ENCODE measurements at places on chromosomes 6 and 20.

DNA sequence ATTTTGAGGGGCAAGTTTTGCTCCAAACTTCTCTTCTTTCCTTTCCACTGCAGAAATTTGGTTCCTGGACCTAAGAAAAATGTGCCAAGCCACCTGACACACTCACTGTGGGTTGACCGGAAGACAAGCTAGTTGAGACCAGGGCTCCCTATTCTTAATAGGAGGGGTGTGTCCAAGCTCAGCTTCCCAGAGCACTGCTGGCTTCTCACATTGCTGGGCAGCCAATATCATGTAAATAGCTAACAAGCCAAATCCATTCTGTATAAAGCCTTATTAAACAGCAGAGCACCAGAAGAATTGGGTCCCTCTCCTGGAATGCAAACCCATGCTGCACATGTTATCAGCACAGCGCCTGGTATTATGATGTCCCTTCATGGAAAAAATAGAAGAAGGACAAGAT, 17.0 kb upstream of the SAMD3 start:
- no peak for DNase-seq

DNA sequence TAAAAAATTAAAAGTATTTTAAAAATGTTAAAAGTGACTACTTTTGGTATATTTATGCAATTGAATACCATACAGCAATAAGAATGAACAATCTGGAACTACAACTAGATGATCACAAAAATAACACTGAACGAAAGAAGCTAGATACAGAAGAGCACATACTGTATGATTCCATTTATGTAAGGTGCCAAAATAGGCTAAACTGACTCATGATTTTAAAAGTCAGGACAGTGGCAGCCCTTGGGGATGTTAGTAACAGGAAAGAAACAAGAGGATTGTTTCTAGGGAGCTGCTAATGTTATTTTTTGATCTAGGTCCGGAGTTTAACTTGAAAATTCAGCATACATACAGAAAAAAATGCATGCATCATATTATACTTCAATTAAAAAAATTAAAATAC, 42.3 kb downstream of the KIF13A start:
- DNase-seq, result no peak

- no peak for DNase-seq
Observed at GRCh38 chr6:700490-700889, 7.6 kb upstream of the EXOC2 start.

- DNase-seq, result no peak
Observed at GRCh38 chr20:16975682-16976081, 227.5 kb downstream of the OTOR start.

DNA sequence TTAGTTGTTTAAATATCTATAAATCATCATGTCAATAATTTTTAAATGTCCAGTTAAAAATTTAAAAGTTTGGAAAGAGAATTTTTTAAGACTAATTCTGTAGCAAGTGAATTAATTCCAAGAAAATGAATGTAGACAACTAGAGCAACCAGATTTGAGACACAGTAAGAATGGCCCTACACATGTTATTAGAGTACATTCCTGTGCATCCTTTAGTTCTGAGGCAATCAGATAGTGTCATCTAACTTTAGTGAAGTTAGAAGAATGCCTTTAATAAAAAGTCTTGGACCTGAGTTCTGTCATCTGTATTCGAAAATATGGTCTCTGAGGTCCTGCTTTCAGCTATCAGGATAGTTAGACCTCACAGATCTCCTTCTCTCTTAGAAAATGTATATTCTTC, 63.7 kb downstream of the HIVEP2 start:
- no peak for DNase-seq

DNA sequence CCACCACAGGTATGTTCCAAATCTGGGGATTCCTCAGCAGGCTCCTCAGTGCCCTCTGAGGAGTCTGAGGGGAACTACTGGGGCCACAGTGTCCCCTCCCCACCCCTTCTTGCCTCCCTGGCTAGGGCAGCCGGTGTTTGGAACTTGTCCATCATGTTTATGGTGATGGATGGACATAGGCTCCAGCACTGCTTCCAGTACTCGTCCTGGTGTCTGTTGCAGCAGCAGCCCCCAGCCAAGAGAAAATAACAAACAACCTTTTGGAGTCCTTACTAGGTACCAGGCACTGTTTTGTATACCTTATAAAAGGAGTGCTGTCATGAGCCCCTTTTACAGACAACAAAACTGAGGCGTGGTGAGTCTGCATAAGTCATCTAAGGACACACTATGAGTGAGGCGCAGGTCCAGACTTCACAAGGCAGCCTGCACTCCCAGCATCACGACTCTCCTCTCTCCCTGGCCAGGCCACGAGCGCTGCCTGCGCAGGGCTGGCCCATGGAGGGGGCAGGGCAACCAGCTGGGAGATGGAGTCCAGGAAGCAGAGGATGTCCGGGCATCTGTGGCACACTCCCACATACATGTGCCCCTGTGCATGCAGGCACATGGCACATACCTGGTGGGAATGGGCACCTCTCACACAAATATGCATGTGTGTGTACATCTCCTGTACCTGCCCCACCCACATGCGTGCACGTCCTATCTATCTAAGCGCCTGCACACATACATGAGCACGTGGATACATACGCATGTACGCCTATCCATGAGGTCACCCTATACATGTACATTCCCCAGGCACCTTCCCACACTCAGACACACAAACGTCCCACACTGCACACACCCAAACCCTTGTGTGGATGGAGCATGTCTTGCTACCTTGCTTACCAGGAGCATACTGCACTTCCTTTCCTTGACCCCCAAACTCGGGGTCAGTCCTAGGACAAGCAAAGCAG, 152.7 kb downstream of the VEGFA start:
- DNase-seq, result no peak

GRCh38 chr6:163992056-163992455, 577.5 kb downstream of the QKI start:
- DNase-seq, result no peak

- no peak for DNase-seq
Observed at GRCh38 chr6:143811501-143812157, 31.5 kb upstream of the LTV1 start.

DNA sequence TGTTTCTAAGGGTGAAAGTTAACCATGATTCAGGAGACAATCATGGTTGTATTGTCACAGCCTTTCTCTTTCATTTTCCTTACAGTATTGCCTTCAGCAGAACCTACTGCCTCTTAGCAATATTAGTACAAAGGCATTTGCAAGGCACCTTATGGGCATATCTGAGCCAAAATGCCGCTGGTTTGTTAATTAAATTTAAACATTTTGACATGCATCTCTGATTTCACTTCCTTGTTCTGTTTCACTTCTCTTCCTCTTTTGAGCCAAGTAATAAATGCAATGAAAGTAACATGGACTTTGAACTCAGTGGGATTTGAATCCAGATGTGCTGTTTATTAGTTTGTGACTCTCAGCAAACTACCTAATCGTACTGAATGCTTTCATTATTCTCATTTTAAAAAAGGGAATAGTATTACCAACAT, 467.4 kb upstream of the CITED2 start:
- DNase-seq, result no peak

- DNase-seq, result no peak
Observed at GRCh38 chr6:34447386-34447785, 18.5 kb upstream of the PACSIN1 start.

- no peak for DNase-seq
Observed at GRCh38 chr6:1416191-1416760, 26.9 kb downstream of the FOXF2 start.

- no peak for DNase-seq
Observed at GRCh38 chr20:64261138-64261537, 5.6 kb downstream of the PCMTD2 start.

All from smooth muscle cell of the brain vasculature (primary cell).